Suppressor macrophage (primary cell): ENCODE measurements at places on chromosomes 16 and 17.

- no peak for DNase-seq
Observed at GRCh38 chr17:81901167-81902022, 643 bp upstream of the NPB start.

- DNase-seq, result no peak
Observed at GRCh38 chr16:57852189-57852588, 49.9 kb upstream of the KIFC3 start.

GRCh38 chr16:81652798-81653505 is 126.1 kb upstream of the PLCG2 start:
- no peak for DNase-seq

- DNase-seq, result no peak
Observed at GRCh38 chr16:64312292-64312691, 809.6 kb downstream of the CDH11 start.

- no peak for DNase-seq
Observed at GRCh38 chr17:40932608-40933007, 4.8 kb downstream of the KRT23 start.

DNA sequence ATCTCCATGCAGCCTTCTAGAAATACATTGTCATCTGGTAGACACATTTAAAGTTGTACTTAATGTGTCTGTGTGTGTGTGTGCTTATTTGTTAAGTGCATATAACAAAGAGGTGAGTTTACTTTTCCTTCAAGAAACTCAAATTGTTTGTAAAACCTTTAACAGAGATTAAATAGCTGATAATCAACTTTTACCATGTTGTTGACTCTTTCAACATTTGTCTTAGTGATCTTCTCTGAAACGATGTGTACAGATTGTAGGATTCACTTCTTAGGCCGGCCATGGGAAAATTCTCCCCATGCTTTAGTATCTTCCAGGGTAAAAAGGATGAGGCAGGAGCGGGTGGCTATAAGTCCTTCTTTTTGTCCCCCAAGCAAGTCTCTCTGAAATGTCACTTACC is 292.9 kb upstream of the MAF start:
- DNase-seq, result no peak

DNA sequence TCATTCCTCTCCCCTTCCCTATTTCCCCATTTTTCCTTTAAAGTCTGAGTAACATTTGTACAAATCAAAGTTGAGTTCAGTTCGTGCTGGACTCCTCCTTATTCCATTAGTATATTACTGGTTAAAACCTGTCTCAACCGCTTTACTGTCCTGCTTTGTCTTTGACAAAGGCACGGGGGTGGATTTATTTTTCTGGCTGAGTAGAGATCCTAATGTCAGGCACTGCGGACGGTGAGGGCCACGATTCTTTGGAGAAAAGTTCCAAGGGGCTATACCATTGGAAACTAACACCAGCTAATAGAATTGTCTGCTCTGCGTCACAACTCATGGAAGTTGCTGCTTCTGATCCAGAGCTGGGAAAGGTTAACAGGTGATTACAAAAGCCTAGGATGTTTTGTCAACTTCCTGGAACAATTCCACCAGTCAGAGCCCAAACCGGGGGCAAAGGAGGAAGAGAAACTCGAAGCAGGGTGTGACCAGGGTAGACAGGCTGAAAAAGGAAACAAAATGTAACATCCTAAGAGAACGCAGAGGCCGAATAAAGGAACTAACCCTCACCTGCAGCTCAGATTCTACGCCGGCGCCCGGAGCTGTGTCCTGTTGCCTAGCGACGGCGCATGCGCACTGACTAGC is 12.4 kb downstream of the TAT start:
- DNase-seq, result peak; percentile 82

DNA sequence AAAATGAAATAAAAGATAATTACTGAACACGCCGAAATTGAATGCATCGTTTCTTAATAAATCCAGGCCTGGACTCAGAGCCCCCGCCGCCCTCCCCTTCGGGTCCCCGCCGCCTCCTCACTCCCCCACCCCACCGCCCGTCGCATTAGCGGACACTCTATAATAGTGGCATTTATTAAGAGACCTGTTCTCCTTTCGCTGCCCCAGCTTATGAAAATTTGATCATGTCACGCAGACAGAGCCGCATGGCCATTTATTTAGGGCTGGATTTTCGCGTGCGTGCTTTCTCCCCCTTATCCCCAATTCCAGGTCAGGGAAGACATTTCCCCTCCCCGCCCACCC is 6.3 kb upstream of the HOXB2 start:
- no peak for DNase-seq

GRCh38 chr17:45384789-45385262 is 47.8 kb downstream of the ARHGAP27 start:
- no peak for DNase-seq

- no peak for DNase-seq
Observed at GRCh38 chr17:54969658-54970572, 1.4 kb downstream of the STXBP4 start.

- peak; percentile 6 for DNase-seq
Observed at GRCh38 chr16:80518436-80518835, 22.4 kb upstream of the DYNLRB2 start.

DNA sequence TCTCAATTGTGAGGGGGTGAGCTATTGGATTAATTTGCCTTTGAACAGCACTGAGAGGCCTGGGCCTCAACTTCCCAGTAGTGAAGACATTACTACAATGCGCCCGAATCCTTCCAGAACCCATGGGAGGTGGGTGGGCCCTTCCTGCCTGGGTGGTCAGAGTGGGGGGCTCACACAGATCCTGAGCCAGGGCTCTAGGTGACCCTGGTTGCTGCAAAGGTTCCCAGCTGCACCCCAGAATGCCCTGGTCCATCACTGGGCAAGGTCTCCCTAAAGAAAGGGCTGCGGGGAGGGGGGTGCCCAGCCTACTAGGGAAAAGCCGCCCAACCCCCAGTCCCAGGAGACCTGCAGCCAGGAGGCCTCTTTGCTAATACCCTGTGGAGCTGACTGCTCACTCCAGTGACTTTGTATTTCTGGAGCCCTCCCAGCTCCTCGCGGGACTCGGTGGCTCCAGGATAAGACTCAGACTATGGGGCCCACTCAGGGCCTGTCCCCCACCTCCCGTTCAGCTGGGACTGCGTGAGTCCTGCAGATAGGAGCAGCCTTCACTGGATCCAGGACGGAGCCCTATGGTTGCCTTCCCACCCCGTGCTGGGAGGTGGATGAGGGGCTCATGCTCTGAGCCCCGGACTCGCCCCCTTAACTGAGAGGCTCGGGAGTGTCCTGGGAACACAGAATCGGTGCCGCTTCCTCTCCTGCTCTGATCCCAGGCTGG is 40.2 kb downstream of the SLC7A5 start:
- DNase-seq, result no peak

DNA sequence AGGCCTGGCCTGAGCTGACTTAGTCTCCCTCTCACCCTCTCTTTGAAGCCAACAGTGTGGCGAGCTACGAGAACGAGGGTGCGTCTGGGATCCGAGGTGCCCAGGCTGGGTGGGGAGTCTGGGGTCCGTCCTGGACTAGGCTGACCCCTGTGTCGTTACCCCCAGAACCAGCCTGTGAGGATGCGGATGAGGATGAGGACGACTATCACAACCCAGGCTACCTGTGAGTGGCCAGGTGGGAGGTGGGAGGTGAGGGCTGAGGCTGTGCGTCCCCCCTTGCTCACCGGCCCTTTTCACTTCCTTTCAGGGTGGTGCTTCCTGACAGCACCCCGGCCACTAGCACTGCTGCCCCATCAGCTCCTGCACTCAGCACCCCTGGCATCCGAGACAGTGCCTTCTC is 1.6 kb downstream of the LAT start:
- no peak for DNase-seq

DNA sequence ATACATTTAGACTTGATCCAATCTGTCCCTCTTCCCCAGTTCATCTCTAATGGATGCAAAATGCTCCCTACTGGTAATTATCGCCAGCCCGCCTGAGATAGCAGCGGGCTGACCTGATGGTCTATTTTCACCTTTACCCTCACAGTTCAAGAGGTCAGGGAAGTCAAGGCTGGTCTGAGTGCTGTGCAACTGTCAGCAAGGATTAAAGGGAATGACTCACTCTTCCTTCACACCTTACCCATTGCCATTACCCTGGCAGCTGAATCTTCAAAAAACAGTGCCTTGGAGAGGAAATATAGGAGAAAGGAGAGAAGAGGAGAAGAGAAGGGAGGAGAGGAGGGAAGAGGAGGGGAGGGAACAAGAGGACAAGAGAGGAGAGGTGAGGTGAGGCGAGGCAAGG is 36.3 kb downstream of the GRB7 start:
- DNase-seq, result no peak

DNA sequence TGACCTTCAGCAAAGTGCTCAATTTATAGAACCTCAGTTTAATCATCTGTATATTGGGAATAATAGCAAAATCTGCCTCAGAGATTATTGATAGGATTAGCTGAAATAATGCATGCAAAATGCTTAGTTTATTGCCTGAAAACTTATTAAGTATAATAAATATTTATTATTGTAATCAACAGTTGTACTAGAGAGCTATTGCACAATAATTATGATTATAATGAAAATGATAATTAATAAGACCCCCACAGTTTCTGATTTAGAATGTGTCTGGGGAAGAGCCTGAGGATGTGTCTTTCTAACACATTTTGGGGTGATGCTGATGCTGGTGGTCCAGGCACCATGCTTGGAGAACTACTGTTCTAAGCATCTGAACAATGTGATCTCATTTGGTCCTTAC is 419.6 kb downstream of the NPIPA7 start:
- DNase-seq, result no peak

- peak; percentile 35 for DNase-seq
Observed at GRCh38 chr16:56999409-57000270, 10.3 kb downstream of the NLRC5 start.

GRCh38 chr17:12965988-12966387 is 51.8 kb downstream of the ELAC2 start:
- no peak for DNase-seq

GRCh38 chr17:37788526-37788925 is 43.7 kb upstream of the HNF1B start:
- DNase-seq, result no peak

DNA sequence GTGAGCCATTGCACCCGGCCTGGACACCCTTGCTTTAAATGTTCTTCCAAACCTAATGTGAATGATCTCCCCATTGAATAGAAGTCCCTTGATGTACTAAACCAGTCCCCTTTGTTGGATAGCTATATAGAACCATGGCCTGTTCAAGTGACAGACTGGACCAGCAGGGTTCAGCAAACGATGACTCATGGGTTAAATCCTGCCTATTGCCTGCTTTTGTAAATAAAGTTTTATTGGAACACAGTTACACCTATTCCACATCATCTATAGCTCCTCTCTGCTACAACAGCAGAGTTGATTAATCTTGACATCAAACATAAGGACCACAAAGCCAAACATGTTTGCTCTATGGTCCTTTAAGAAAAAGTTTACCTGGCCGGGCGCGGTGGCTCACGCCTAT is 56.1 kb downstream of the CRISPLD2 start:
- no peak for DNase-seq

- no peak for DNase-seq
Observed at GRCh38 chr16:28042811-28043210, 20.7 kb downstream of the GSG1L start.

- no peak for DNase-seq
Observed at GRCh38 chr17:79664930-79665737, 54.3 kb upstream of the RBFOX3 start.

DNA sequence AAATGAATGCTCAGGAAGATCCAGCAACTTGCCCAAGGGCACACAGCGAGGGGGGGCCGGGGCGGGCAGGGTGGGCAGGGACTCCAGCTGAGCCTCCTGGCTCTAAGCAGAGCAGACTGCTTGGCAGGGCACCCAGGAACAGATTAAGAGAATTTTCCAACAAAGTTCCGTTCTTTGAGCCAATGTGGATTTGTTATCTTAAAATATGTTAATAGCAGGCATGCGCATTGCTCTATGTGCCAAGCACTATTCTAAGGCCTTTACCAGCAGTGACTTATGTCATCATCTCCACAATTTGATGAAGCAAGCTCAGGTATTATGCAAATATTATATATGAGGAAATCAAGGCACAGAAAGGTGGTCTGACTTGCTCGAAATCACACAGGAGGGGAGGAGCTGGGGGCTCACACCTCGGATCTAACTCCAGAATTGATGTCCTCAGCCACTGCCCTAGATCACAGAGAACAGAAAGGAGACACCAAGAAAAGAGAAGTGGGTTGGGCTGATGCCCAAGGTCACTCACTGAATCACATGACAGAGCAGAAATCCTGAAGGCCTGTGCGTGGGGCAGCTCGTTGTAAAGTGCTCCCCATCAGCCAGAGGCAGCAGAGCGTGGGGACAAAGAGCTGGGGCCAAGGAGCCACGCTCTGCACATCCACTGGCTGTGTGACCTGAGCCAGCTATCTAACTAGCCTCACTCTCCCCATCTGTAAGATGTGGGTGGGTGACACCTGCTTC is 23.2 kb upstream of the MEAK7 start:
- DNase-seq, result peak; percentile 59

GRCh38 chr17:71033336-71033735 is 864.0 kb downstream of the KCNJ2 start:
- no peak for DNase-seq

DNA sequence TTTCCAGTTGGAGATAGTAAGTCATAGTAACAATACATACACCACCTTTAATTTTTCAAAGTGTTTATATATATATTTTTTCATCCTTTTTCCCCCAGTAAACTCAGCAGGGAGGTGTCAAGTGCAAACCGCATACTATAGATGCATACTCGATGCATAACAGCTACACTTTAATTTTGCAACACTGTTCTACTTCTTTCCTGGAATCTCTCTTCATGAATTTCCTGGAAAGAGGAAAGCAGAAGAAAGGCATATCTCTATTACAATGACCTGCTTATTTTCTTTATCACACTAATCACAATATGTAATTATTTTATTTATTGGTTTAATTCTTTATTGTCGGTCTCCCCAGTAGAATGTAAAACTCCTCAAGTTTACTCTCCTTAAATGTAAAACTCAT is 140.0 kb downstream of the SNX11 start:
- DNase-seq, result no peak

- DNase-seq, result peak; percentile 61
Observed at GRCh38 chr17:59829217-59830006, 63.3 kb downstream of the TUBD1 start.

GRCh38 chr16:81752876-81753227 is 26.2 kb upstream of the PLCG2 start:
- no peak for DNase-seq

DNA sequence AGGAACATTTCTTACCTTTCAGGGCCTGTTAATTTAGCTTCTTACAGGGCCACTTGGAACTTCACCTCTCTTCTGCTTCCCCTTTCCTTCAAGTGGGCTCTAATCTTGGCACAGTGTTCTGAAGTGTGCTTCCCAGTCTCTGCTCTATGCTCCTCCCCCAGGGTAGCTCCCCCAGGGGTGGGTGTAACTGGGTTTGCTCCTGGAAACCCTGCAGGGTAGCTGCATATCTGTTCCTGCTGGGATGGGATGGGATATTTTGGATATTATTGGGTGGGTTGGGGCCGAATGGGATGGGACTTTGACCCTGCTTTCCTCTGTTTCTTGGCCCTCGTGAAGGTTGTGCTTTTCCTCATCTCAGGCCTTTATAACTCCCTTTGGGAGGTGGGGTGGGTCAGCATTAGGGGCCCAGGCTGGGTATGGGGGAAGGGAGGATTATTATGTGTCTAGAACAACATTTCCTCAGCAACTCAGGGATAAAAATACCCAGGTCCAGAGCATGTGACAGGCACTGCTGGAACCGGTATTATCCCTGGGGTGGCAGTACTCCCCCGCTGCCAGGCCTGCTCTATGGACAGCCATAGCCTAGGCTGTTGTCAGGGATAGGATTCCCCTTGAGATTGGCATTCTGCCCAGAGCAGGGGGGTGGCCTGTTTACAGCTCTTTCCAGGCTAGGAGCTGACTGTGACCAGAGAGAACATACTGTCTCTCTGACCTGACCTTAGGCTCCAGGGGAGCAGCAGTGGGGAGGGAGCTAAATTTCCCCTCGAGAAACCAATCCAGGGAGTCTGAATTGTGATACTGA is 5.0 kb downstream of the NFE2L1 start:
- peak; percentile 52 for DNase-seq

GRCh38 chr16:74064120-74064735 is 232.4 kb upstream of the PSMD7 start:
- DNase-seq, result no peak
